ENCODE measurements at places on chromosomes 16 and 17. TPM values are rescaled to one million over a fixed set of nuclear protein-coding genes. Genes with fewer than 3 reads are reported as not detected.
A peak's percentile ranks its signal among the peaks of the same experiment; 100 is the strongest.

DNA sequence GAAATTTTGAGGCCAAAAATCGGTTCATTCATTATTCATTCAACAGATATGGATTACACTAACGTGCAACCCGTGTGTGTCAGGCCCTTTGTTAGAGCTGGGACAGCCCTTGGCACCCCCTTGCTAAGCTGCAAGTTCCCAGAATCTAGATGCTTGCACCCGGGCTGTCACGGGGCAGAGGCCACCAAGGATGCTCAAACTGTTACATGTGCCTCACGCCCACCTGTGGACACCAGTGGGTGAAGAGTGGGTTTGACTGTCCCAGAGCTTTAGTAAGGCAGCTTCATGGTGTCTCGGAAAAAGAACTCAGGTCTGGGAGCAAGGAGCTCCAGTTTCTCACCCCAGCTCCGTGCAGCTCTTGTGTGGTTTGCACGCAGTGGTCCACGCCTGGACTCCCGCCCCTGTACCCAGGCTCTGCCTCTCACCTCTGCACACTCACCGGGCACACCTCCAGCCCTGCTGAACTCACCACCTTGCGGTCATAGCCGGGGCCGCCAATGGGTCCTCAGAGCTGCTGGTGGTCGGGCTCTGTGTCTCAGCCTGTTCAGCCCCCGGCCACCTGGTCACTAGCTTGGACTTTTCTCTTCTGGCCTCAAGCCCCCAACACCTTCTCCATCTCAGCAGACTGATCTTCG lies 53.7 kb upstream of the CACNG4 start:
- H3K4me1 ChIP-seq = peaks cover 6% of the 10 kb centered on the region
- no peak for DNase-seq
- H3K4me3 ChIP-seq = no peak overlapping the region
- H3K36me3 ChIP-seq = no peaks in the 10 kb centered on the region

Gene NPB
- 0.19 TPM for total RNA-seq

GRCh38 chr17:50922107-50922506 lies 56.0 kb upstream of the TOB1 start:
- H3K4me1 ChIP-seq = peaks cover 34% of the 10 kb centered on the region
- peak; percentile 10 for DNase-seq
- H3K27me3 ChIP-seq = no peaks in the 10 kb centered on the region
- no peaks in the 10 kb centered on the region for H3K36me3 ChIP-seq
- no peak overlapping the region for H3K4me3 ChIP-seq

Gene APRT
- total RNA-seq = 66.7 TPM

Gene NPW
- 1.9 TPM for total RNA-seq

GRCh38 chr17:2029911-2030778 lies at the start of gene DPH1:
TSS of gene DPH1 (plus strand) at chr17:2030153. CDS start at chr17:2030170, 17 bp downstream.
- H3K4me1 ChIP-seq = peaks cover 5% of the 10 kb centered on the region
- no peaks in the 10 kb centered on the region for H3K27me3 ChIP-seq
- DNase-seq = peak; percentile 92
- peak within 1 kb of the TSS; percentile 55 for H3K27ac ChIP-seq
- H3K36me3 ChIP-seq = no peaks in the 10 kb centered on the region
- H3K4me3 ChIP-seq = peak within 1 kb of the TSS; percentile 99

DNA sequence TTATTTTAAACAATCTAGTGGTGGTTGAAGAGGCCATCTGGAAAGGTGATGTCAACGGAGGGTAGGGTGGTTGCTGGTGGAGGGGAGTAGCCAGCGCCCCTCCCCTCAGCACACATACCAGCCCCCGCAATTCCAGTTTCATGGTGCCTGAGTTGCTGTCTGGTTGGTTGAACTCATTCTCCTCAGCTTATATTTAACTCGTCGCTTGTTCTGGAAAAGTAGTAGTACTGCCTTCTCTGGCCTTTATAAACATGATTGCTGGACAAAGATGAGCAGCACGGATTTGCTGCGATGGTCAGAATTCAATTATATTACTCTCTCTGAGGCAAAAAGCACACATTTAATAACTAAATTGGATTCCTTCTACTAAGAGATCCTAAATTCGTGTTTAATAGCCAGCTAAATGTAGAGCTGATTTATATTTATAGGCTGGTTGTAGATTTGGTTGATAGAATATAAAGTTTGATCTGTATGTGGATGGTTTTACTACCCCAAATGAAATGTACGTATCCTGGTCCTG lies 238.0 kb upstream of the TBX2 start:
- no peak overlapping the region for H3K27ac ChIP-seq
- no peaks in the 10 kb centered on the region for H3K36me3 ChIP-seq
- no peaks in the 10 kb centered on the region for H3K27me3 ChIP-seq
- DNase-seq = no peak
- H3K4me3 ChIP-seq = no peak overlapping the region

DNA sequence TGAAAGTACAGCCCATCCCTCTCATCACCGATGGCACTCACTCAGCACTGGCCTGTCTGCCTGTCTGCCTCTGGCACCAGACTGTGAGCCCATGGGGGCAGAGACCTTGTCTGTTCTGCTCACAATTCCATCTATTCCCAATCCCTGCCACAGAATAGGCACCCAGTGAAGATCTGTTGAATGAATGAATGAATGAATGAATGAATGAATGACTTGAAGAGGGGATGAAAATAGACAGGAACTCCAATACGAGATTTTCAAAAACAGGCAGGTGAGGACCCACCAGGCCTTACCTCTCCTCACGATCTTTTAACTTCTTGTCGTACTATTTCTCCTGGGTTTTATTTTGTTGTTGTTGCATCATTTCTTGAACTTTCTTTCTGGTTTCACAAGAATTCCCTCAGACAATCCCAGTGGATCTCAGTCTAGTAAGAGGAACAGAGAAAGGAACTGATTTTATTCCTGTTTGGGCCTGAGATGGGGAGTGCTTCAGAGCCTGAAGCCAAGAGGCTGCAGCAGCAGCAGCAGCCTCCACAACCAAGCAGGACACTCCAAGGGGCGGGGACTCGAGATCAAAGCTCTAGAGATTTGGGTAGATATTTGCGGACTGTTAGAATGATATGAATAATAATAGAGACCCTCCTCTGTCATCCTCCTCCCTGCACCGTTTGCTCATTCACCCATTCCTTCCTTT lies 17.7 kb downstream of the KRT9 start:
- no peak overlapping the region for H3K4me3 ChIP-seq
- H3K27me3 ChIP-seq = no peaks in the 10 kb centered on the region
- no peaks in the 10 kb centered on the region for H3K36me3 ChIP-seq
- no peak overlapping the region for H3K27ac ChIP-seq
- H3K4me1 ChIP-seq = no peaks in the 10 kb centered on the region

- no peaks in the 10 kb centered on the region for H3K36me3 ChIP-seq
- DNase-seq = no peak
- no peaks in the 10 kb centered on the region for H3K27me3 ChIP-seq
- H3K4me1 ChIP-seq = no peaks in the 10 kb centered on the region
Measured at GRCh38 chr17:82794781-82795482, 43.1 kb downstream of the TBCD start.

Gene HSD3B7
- total RNA-seq = 21.2 TPM

- no peak for DNase-seq
- no peaks in the 10 kb centered on the region for H3K27me3 ChIP-seq
- H3K4me1 ChIP-seq = no peaks in the 10 kb centered on the region
- no peaks in the 10 kb centered on the region for H3K36me3 ChIP-seq
- H3K27ac ChIP-seq = no peak overlapping the region
Measured at GRCh38 chr17:53166731-53167130, 656.0 kb upstream of the KIF2B start.

Gene C16orf89
- 5.6 TPM for total RNA-seq

- H3K36me3 ChIP-seq = no peaks in the 10 kb centered on the region
- no peak overlapping the region for H3K27ac ChIP-seq
- no peak for DNase-seq
- H3K4me3 ChIP-seq = no peak overlapping the region
- H3K27me3 ChIP-seq = no peaks in the 10 kb centered on the region
- no peaks in the 10 kb centered on the region for H3K4me1 ChIP-seq
Measured at GRCh38 chr16:68866933-68867332, 23.6 kb downstream of the TANGO6 start.
